ENCODE measurements at places on chromosomes 5 and 9.

DNA sequence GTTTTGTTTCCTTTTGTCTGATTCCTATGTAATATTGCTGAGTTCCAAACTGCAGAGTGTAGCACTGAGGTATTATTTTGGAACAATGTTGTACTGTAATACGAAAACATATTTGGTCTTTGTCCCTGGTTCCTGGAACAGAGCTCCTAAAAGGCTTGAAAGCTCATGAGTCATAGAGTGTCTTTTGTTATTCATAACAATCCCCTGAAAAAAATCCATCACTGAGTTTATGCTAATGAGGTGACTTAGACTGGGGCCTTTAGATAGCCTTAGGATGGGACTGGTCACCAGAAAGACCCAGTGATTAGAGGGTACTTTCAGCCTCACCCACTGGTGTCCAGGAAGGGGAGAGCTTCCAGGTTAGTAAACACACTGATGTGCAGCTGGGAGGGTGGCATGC, 132.7 kb upstream of the POU5F2 start:
- DNase-seq, result peak; percentile 62

DNA sequence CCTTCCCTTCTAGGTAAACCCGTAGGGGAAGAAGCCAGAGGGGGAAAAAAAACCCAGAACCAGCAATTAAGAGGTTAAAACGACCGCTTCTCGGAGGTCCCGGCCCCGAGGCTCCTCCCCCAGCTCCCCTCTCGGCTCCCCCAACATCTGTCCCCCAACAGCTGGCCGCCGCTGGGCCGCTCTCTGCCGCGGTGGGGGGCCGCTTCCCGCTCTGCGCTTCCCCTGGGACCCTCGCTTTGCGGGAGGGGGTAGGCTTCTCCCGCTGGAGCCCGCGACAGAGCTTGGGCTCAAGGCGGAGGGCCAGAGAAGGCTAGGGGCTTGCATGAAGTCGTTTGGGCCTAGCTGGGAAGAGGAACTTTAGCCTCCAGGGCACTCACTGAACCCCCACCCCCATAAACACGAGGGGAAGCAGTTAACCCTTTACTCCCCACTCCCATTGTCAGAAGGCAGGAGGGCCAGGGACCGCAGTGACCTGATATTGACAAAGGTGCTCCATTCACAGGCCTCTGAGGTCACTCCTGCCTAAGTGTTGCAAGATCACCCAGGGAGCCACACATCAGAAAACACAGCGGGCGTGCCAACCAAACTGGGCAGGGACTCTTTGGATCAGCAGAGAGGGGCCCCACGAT, 7.5 kb downstream of the LHX6 start:
- no peak for DNase-seq

- peak; percentile 38 for DNase-seq
Measured at GRCh38 chr5:38739011-38739704, 106.7 kb upstream of the OSMR start.

DNA sequence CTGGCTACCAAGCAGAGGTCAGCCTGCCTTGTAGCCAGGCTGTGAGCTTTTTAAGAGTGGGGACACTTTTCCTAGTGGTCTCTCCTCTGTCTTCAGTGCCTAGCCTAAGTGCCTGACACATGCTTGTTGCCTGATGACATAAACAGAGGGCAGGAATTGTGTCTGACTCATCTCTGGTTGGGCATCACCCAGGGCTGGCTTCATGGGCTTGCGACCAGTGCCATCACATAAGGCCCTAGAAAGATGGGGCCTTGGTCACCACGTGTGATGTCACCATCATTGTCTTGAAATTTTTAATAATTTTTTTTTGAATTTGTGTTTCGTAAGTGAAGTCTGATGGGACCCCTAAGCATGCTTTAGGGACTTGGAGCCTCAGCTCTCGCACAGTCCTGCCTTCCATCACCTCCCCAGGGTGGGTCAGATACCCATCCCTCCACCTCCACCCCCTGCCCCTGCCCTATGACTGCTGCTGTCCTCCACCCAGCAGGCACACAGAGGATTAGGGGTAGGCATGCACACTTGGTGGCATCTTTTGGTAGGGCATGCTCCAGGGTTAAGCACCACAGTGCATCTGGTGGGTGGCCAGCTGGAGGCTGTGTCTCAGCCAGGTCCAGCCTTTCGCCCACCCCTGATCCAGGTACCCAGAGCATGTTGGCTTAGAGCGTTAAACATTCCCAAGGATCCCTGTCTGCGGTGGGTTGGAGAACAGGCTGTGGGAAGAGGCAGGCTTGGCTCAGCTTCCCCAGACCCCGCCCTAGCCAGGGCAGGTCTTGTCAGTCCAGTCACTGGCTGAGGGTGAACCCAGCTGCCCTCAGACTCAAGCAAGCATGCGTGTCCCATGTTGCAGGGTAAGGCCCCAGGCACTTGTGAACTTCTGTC, 80.1 kb upstream of the SH3PXD2B start:
- peak; percentile 24 for DNase-seq

- DNase-seq, result no peak
Measured at GRCh38 chr5:2562036-2562435, 189.4 kb downstream of the IRX2 start.

GRCh38 chr9:16426716-16427115, 443.8 kb downstream of the BNC2 start:
- no peak for DNase-seq

- peak; percentile 71 for DNase-seq
Measured at GRCh38 chr9:5459289-5459829, 9.0 kb downstream of the CD274 start.

DNA sequence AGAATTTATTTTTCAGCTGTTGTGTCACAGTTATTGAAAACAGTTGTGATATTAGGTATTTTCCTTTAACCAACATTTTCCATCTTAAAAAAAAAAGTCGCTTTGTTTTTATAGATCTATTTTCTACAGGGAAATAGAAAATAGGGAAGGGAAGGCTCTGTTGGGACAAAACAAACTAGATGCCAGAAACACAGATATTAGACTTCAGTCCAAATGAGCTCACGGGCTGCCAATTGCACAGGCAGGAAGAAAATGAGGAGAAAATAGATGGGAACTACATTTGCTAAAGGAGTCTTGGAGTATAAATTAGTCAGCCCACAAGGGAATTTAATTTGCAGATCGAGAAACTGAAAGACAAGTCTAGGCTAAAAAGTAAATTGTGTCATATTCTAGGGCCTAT, 21.4 kb upstream of the ISOC1 start:
- no peak for DNase-seq

- peak; percentile 67 for DNase-seq
Measured at GRCh38 chr9:127884427-127884911, 7.0 kb upstream of the AK1 start.

DNA sequence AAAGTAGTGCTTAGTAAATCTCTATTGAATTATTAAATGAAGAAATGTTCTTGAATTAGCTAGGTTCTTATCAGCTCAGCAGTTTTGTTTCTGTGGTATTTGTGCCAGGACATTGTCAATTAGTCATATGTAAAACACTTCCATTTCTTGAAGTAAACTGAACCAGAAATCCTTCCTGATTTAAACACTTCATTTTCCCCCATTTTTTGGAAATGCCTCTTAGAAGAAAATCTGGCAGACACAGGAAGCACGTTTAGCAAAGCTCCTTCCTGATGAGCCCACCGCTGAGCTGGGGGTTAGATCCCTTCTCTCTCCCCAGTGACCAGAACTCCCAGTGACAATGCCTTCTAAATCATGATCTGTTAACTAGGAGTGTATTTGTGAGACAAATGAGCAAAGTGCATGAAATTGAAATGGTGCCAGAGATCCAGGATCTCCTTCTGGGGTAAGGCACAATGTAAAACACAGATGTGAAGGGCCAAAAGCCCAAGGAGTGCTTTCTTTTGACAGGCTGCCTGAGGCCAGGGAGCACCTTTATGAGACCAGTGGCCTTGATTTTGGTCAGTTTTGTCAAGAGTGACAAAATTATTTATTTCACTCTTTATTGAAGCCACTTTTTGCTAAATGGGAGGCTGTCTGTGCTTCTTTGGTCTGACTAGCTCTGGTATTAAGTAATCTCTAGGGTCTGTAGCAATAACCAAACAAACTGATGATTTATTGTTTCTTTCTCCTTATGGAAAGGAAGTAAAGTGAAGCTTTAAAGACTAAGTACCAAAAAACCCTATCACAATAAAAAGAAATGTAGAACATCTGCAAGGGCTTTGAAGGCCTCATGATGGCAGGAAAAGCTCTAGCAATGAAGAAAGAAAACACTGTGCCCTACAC, 25.5 kb upstream of the RUSC2 start:
- DNase-seq, result no peak

DNA sequence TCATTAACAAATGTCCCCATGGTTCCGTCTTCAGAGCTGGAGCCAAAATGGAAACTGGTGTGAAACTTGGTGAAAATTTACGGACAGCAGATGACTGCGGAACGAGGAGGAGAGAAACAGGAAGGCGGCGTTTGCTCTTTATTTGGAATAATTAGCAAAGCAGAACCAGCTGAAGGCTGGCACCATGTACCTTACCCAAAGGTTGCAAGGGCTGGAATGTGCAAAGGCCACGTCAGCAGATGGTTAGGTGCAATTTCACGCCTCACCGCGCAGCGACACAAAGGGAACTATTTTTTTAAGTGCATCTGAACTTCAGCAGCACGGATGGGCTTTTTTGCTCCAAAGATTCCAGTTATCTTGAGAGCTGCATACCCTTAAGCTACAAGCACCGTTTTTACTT, 127.4 kb downstream of the COL23A1 start:
- no peak for DNase-seq

- DNase-seq, result peak; percentile 71
Measured at GRCh38 chr9:137241490-137242268, 592 bp downstream of the TUBB4B start.

- DNase-seq, result no peak
Measured at GRCh38 chr5:135051399-135051798, 17.4 kb upstream of the PITX1 start.

DNA sequence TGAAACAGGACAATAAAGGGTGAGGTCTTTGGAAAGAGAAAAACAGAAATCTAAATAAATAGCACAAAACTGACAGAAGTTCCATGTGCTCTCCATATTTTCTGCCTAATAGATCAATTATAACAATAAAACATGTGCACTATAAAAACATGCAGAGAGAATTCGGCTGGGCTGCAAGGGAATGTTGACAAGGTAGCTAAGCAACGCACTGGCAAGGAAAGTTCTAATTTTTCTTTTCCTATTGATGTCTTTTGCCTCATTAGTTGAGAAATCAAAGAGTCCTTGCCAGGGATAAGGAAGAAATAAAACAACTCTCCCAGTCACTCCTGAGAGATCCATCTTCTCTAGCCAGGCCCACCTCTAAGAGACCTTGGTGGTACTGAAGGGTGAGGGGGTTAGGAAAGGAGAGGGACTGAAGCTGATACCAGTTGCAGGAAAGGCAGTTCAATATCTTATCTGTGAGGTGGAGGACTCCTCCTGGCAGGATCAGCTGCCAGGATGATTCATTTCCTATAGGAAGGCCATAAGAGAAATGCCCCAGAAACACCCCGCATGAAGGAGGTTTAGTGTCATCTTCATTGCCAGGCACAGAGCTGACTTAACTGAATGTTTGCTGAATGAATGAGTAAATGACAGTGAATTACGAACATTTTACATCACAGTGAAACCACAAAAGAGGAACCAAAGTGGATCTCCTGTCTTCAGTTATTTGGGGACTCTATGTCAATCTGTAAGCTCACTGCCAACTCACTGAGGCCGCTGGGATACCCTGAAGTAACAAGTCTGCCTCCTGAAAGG, 63.7 kb upstream of the IFNK start:
- peak; percentile 20 for DNase-seq

DNA sequence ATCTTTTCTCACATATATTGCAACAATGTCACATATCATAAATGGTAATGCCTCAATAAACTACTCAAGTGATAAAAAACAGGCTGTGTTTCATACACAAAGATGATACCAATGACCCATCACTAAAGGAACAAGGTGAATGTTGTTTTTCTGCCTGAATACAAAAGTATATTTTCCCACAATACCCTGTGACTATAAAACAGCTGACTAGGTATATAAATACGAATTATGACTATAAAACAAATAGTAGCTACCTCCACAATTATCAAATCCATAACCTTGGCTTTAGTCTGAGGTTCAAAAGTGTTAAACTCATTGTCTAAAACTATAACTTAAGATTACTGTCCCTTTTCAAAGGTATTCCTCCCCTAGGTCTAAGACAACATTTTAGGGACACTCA, 58.7 kb downstream of the MPDZ start:
- no peak for DNase-seq

GRCh38 chr5:66519626-66520025, 76.6 kb upstream of the MAST4 start:
- no peak for DNase-seq

- peak; percentile 20 for DNase-seq
Measured at GRCh38 chr9:111161015-111161415, 122.7 kb upstream of the LPAR1 start.
